Ovary (tissue), 10 donors: ENCODE measurements at places on chromosomes 7 and 10.

DNA sequence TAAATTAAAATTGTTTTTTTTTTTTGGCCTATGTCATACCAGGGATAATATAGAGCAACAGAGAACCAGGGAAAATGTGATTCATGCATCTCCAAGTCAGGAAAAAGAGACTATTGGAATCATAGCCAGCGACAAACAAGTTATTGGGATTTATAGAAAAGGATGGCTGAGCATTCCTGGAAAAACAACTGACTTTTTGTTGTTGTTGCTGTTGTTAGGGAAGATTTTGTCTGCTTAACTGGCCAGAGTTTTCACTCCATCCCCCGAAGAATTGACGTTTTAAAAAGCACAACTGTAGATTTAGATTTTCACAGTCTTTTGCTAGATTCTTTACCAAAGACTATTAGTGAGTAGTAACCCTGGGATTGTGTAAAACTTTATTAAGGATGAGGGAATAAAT lies 112.4 kb downstream of the TBXAS1 start:
- DNase-seq, result no peak

DNA sequence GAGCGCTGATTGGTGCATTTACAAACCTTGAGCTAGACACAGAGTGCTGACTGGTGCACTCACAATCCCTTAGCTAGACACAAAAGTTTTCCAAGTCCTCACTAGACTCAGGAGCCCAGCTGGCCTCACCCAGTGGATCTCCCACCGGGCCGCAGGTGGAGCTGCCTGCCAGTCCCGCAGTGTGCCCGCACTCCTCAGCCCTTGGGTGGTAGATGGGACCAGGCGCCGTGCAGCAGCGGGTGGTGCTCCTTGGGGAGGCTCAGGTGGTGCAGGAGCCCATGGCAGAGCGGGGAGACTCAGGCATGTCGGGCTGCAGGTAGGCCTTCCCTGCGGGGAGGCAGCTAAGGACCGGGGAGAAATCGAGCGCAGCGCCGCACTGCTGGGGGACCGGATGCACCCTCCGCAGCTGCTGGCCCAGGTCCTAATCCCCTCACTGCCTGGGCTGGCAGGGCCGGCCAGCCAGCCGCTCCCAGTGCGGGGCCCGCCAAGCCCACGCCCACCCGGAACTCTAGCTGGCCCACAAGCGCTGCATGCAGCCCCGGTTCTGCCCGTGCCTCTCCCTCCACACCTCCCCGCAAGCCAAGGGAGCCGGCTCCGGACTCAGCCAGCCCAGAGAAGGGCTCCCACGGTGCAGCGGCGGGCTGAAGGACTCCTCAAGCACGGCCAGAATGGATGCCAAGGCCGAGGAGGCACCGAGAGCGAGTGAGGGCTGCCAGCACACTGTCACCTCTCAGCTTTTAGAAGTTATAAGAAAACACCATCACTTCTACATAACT lies 128.9 kb downstream of the ZNF438 start:
- DNase-seq, result no peak

DNA sequence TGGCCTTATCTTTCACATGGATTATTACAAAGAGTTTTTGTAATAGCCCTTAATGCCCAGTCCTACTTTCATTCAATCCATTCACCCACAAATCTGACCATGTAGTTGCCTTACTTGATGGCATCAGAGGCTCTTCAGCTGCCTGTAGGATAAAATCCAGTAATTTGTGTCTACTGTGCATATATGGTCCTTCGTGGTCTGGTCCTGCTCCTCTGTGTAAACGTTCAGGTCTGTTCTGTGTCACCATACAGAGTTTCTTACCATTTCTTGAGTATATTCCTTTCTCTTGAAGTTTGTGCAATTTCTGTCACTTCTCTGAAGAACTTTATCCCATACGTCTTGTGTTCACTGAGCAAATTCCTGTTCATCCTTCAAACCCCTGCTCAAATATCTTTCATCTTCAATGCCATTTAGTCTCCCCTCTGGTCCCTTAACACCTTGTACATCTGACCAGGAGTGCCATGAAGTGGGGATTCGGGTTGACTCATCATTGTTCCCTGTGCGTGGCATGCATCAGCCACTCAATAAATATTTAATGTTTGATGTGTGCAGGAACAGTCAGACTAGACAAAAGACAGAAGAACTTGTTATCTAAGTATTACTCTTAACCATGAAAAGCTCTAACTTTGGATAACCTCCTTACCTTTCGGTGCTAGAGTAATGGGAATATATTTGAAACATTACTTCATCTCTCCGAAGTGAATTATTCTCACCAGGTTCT lies 98.6 kb upstream of the RPA3 start:
- no peak for DNase-seq

- no peak for DNase-seq
Observed at GRCh38 chr10:71779641-71780040, 6.3 kb upstream of the VSIR start.

GRCh38 chr10:107656932-107657331 lies 492.4 kb upstream of the SORCS1 start:
- no peak for DNase-seq

GRCh38 chr10:34433241-34434076 lies 381.6 kb downstream of the PARD3 start:
- no peak for DNase-seq

- DNase-seq, result no peak
Observed at GRCh38 chr7:138477081-138477578, 17.1 kb downstream of the TRIM24 start.

DNA sequence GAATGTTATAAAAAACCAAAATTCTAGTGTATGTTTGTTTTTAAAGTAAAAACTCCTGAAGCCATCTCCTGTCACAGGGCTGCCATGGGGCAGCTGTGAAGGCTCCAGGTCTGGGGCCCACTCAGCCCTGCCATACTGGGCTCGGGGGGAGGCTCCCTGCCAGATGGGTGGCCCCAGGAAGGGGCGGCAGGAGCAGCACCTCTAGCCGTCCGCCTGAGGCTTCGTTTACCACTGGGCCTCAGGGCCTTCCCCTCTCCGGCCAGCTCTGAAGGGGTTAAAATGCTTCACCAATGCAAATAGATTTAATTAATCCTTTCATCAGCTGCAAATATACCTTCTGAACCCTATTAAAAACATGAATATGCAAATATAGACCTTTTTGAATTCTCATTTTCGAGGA lies 139.0 kb downstream of the ELFN1 start:
- no peak for DNase-seq

DNA sequence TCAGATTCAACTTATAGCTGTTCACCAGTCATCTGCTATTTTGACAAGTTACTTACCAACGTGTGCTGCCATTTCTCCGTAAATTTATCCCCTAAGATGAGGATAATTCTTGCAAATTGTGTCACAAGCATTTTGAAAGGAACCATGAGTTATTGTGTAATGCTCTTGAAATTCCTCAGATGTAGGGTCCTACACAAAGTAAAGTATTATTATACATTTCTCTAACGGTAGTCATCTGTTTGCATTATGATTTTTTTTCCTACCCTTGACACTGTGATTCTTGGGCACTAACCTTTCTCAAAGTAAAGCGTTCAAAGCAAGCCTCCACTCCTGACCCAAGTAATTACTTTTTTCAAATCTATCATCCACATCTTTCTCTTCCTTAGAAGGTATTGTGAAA lies 8.1 kb downstream of the HERC4 start:
- DNase-seq, result no peak

DNA sequence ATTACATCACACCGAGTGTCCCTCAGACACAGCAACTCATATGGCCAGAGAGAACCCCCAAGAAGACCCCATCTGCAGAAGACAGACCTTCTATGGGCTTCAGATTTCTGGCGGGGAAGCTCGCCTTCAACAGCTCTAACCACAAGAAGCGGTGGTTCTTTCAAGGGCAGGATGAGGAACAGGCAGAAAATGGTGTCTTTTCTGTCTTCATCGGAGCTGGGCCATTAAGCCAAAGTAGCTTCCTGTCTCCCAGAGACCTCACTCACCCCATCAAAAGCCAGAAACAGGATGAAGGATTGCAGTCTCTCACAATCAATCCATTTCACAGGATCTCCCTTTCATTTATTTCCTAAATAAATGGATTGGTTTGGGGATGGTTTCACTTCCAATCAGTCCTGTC lies 149.1 kb downstream of the HERPUD2 start:
- no peak for DNase-seq

DNA sequence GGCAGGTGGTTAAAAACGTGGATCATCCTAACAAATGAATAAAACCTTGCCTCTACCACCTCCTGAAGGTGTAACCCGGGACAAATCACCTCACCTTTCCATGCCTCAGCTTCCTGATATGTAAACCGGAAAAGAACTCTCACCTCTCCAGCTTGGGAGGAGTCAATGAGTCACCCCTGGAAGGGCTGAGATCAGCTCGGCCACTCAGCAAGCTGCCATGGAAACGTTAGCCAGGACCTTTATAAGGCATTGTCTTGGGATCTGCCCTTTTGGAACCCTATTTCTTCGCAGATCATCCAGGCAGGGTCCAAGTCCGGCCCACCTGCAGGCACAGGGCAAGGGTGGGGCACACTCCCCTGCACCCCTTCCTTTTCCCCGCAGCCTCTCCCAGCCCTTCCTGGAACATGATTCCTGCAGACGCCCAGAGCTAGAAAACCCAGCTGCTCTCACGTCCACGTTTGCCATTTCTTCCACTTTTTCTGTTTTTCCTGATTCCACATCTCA lies 81.6 kb upstream of the PFKP start:
- no peak for DNase-seq

GRCh38 chr7:99224899-99225265 lies 17.0 kb upstream of the KPNA7 start:
- no peak for DNase-seq

- DNase-seq, result peak; percentile 66
Observed at GRCh38 chr7:5429857-5430611, 6.4 kb upstream of the TNRC18 start.

DNA sequence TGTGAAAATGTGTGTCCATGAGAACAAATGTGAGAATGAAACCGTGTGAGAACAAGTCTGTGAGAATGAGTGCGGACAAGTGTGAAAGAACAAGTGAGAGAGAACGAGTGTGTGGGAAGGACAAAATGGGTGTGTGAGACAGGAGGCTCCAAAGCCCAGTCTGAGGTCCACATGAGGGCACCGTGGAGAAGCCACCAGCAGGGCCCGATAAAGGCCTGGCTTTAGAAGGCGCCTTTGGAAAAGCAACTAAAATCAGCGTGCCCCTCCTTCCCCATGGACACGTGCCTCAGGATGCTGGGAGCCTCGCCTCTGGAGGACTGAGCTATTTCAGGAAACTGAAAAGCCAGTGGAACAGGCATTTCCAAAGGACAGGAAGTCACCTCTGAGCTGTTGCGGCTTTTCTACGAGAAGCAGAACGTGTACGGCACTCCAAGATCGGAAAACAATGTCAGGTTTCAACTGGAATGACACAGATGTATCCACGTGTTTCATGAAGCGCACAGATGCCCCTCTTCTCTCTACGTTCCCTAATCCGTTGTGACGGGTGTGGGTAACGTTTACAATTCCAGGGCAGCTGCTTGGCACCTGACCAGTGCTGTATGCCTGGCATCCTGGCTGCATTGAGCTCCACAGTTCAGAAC lies 46.4 kb downstream of the ESYT2 start:
- peak; percentile 66 for DNase-seq

DNA sequence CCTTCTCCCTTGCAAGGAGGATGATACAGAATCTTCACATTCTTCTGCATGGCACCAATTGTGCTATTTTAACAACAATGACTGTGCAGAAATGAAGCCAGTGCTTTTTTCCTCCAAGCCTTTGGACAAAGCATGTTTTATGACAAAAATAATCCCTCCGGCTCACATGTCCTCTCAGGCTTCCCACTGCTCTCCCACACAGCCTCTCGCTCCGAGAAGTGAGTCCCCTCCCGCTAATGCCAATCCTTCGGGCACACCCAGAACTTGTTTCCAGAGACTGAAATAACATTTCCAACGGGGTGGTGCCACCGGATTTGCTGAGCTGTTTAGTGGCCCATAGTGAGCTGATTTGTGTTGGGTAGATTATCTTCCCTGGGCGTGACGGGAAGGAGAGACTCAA lies 35.8 kb downstream of the RBM17 start:
- no peak for DNase-seq

DNA sequence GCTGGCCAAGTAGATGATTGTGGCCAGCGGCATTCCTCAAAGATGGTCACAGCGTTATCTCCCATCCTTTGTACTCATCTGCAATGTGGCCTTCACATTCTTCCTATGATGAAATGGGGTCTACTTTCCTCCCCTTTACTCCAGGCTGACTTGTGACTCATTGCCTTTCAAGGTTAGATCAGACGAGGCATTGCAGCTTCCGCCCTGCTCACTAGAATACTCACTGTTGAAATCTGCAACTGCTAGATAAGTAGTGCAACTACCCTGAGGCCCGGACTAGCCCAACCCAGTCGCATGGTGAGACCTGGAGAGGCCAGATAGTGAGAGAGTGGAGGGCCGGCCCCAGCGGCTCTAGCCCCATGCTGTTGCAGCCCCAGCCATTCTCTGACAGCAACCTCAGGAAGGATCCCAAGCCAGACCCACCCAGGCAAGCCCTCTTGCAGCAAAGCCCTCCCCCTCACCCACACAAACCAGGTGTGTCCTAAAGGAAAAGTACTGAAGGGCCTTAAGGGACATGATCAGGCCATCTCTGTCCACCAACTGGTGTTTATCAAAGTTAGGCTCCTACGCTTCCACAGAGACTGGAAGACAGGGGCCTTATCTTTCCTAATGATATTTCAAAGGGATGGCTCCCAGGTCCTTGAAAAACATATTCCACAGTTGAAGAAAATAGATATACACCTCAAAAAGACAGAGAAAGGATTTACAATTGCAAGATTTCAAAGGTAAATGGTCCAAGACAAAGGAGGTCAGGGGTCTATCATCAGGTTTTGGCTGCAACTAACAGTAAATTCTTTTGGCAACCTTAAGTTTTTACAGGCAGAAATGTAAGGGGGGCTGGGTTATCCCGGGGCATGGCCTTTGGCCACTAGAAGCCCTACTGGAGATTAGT lies 107.2 kb upstream of the TRIM24 start:
- no peak for DNase-seq

- DNase-seq, result no peak
Observed at GRCh38 chr10:58318346-58318745, 16.5 kb upstream of the UBE2D1 start.

DNA sequence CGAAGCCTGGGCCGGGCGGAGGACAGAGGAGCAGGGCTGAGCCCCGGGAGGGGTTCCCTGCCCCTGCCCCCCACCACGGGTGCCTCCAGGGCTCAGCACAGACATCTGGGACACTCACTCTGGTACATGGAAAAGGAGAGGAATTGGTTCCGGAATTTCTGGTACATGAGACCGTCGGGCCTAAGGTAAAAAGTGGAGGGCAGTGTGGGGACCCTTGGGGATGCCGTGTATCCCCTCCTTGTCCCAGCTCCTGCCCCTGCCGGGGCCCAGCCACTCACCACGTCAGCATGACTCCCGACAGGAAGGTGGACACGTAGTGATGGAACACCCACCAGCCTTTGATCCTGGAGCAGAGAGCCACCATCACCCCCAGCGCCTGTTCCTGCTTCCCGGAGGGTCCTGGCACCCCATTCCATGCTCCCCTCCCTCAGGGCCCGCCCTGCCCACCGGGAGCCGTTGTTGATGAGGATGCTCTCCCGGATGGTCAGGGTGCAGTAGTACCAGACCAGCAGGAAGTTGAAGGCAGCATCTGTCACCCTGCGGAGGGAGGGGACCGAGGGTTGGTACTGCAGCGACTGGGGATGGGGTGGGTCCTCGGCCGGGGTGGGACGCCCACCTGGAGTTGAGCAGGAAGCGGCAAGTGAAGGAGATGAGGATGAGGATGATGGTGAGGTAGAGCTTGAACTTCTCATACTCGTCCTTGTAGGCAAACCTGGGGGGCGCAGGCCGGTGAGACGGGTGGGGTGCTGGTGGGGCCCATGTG lies 6.4 kb downstream of the TMEM120A start:
- DNase-seq, result peak; percentile 32

- no peak for DNase-seq
Observed at GRCh38 chr7:158683541-158683940, 21.1 kb downstream of the NCAPG2 start.
